ENCODE measurements at places on chromosomes 12 and 14.
A peak's percentile ranks its signal among the peaks of the same experiment; 100 is the strongest.

GRCh38 chr12:52236386-52237050 is 3.5 kb downstream of the KRT7 start:
- no peak for DNase-seq

DNA sequence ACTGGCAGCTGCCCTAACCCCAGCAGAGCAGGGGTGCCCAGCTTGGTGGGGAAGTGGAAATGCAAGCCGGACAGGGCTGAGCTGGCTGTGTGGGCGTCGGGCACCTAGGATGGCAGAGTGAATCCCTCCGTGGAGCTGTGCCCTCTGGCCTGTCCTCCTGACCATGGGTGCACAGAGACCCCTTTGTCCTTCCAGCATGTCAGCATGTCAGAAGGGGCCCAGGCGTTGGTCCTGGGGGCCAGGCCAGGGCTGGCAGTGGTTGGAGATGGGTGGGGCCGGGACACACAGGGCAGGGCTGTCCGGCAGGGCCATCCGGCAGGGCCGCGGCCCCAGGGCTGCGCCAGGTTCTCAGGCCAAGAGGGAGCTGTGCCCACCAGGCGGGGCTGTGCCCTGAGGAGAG is 8.8 kb upstream of the TEX22 start:
- DNase-seq, result no peak

DNA sequence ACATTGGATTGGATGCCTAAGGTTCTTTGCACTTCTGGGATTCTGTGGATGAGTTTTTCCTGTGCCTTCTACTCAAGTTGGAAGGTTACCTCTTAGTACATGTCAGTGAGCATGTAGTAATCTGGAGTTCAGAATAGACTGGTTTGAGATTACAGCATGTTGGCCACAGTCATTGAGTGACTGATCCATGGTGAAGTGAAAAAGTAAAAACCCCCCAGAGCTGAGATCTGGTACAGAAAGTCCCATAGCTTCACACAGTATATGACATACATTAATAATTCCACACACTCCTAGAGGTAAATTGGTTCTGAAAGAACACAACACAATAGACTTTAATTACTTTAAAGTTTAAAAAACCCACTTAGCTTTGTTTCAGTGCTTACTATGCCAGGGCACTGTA is 11.9 kb upstream of the CCND2 start:
- no peak for DNase-seq

- DNase-seq, result no peak
Measured at GRCh38 chr12:52759695-52760094, 17.4 kb downstream of the KRT76 start.

GRCh38 chr12:53560351-53560750 is 53.1 kb upstream of the NPFF start:
- peak; percentile 83 for DNase-seq

DNA sequence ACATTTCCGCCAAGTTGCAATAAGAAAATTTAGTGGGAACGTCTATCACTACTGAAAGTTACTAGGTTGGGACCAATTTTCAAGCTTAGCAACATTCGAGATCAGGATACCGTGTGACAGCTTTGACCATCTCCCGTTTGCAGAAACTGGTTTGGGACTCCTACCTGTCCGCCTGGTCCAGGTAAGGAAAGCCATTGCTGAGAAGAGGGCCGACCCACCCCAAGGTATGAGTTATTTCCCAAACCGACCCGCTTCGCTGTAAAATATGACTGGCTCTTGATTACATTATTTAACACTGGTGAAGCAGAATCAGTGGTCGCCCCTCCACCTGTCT is 271 bp downstream of the DNAI7 start:
- no peak for DNase-seq

GRCh38 chr12:39605996-39606395 is 13.6 kb downstream of the ABCD2 start:
- peak; percentile 60 for DNase-seq
